ENCODE measurements at places on chromosomes 3 and 15.

GRCh38 chr15:63023351-63023945 is 19.1 kb upstream of the TPM1 start:
- no peak for ATAC-seq

DNA sequence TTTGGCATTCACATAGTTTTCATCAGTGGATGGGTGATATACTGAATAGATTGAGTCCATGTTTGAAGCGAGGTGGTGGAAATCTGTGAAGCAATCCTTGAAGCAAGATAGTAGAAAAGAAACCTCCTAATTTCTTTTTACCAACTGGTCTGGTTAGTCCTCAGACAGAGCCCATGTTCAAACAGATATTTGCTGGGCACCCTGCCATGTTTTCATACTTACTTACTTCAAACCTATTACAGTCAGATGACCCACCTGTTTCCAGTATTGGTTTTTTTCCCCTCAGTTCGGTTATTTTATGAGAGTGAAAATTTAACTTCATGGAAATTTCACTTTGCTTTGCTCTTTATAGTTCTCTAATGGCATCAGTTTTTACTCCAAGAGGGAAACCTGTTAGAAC is 23.7 kb downstream of the EXOSC7 start:
- no peak for ATAC-seq

GRCh38 chr3:46877406-46878125 is at the start of gene PTH1R:
Gene PTH1R (plus strand): TSS chr3:46877721. CDS start chr3:46883560, 5,839 bp downstream.
- no peak for ATAC-seq

DNA sequence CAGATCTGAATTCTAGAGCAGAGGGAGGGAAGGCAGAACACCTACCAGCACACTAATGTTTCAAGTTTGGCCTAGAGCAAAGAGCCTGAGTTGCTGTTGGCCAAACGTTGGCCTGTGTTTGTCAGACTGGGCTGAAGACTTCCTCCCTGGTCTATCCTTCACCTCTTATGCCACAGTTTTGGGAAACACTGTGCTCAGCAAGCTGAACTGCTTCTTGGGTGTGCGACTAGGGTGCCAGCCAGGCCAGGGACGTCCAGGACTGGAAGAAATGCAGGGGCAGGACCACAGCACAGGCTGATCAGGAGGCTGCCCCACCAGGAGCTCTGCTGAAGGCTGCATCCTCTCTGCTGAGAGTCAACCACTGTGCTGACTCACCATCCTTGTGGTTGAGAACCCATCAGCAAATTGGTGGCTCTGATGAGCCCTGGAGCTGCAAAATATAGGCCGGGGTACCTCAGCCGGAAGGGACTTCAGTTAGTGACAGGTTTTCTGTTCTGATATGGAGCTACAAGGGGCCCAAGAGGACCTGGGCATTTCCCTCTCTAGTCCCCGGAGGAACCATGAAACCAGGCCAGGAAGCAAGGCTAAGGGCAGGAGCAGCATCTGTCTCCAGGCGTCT is 131.6 kb upstream of the RASGRP1 start:
- no peak for ATAC-seq

DNA sequence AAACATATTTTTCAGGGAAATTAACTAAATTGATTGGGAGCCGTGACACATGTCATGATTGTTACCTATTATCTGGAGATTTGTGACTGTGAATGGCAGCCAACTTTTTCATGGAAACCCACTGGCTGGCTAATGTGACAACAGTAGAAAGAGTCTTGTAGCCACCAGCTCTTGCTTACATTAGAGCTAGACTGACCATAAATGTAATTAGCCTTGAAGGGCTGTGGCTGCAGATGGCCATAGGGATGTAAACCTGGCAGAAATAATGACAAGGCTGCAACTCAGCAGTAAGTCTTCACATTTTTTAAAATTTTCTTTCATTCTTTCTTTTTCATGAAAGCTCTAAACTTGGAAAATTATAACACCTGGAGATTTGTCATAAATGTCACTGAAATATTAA is 168.2 kb upstream of the ROBO2 start:
- ATAC-seq = no peak

- peak; percentile 87 for ATAC-seq
Observed at GRCh38 chr15:38398134-38398533, 55.8 kb upstream of the FAM98B start.

- ATAC-seq = no peak
Observed at GRCh38 chr3:134216191-134216764, 34.4 kb downstream of the RYK start.

DNA sequence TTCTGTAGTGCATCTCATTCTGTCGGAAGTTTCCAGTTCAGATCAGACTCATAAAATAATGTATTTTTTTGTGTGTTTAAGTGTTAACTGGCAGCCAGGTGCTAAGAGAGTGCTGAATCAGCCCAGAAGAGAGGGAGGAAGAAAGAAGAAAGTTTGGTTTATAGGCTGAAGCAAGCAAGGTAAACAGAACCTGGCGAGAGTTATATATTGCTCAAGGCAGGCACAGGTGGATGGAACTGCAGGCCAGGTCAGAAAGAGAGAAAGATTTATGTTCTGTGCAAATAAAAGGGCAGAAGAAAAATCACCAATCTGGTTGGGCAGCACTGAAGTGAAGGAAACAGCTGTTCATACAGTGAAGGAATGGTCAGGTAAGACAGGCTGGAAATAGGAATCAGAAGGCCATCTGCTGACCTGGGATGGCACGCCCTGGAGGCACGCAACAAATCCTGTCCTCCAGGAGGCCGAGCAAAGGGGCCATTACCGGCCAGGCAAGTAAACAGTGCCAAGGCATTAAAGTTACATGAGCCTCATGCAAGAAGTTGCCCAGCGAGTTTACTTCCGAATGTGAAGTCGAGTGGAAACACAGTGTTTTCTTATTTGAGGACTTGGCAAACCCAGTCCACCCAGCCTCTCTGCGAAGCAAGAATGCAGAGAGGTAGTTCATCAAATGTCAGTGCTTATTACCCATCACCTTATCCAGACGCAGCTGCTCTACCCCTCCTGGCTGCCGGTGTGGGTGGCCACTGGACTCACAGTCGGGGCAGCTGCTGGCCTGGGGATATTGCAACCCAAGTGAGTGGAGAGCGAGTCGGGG is 309.8 kb downstream of the VPS13C start:
- no peak for ATAC-seq
